BE2C (cell line): ENCODE measurements at places on chromosomes 4 and X.

DNA sequence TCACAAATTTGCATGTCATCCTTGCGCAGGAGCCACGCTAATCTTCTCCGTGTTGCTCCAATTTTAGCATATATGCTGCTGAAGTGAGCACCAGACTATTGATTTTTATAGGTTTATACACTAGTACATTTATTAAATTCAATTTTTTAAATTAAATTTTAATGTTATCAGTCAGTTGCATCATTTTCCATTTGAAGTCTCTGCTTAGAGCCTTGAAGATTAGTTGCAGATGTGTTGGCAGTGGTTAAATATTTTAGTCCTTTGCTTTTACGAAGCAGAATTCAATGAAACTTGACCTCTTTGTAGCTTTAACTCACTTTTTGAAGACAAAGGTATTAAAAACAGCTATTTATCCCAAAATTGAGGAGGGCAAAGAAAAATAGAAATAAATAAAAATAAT, 16.5 kb downstream of the TRAPPC11 start:
- no peak for DNase-seq

GRCh38 chrX:119230850-119231249, 5.2 kb upstream of the PGRMC1 start:
- no peak for DNase-seq

DNA sequence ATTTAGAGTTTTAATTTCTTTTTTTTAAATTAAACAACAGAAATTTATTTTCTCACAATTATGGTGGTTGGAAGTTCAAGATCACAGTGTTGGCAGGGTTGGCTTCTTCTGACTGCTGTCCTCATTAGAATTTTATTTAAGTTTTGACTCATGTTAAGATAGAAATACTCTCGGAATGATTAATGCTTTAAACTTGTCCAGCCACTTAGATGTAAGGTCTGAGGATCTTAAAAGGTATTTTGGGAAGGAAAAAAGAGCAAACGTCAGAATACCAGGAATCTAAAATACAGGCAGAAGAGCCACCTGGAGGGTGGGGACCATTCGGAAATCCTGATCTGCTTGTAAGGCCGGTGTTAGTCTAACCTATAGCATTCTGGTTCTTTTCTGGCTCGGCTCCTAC, 423.0 kb upstream of the MAGEB2 start:
- no peak for DNase-seq

- DNase-seq, result no peak
Observed at GRCh38 chrX:2401590-2402360, 99.0 kb downstream of the DHRSX start.

DNA sequence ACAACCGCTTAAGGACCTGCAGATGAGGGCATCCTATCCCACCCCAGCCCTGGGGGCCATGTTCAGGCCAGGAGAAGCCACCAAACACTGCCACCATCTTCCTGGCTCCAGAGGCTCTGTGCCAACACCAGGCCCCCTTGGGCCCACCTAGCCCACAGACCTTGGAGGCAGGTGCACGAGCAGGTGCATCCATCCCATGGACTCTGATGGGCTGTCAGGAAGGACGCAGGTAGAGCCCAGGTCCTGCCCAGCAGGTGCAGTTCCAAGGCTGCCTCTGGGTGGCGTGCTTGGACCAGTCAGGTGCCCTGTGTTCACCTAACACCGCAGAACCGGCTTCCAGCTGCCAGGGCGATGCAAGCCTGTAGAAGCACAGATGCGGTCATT, 22.8 kb upstream of the PDE6B start:
- DNase-seq, result peak; percentile 62

DNA sequence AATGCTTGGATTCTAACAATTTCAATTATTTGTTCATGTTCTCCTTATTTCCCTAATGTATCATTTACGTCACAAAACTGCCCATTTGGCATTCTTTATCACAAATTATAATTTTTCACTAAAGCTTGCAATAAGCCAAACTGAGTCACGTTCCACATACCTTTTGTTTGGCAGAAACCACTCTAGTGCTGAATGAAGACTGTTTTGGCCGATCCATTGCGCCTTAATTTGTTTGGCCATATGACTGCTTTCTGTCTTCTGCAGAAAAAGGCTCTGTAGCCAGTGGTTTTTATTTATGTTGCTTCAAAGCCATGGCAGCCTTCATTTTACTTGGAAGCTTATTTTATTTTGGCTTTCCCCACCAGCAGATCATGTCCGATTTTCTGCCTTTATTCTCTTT, 184.4 kb upstream of the HAND2 start:
- no peak for DNase-seq

DNA sequence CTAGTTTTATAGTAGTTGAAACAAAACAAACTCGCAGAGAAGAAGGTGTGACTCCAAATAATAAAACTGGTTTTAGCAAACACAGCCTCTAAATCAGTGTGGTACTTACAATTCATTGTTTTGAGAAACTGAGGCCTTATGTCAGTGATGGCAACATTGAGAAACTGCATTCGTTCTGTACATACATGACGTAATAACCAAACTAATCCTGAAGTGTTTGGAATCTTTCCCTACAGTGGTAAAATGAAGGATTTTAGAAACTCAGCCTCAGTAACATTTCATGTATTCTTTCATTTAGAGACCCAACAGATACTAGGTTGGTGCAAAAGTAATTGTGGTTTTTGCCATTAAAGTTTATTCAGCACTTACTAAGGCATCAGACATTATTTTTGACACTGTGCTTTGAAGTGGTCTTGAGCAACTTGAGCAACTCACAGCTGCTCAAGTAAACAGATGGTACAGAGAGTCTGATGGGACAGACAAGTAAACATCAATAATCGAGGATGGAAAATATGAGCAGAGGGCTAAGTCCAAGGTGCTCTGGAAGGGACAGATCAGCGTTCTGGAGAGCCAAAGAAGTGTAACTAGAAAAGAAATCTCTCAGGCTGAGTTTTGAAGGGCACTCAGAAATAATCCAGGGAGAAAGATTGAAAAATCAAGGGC, 390.8 kb upstream of the BOD1L1 start:
- no peak for DNase-seq

GRCh38 chr4:105426187-105426897, 47.5 kb downstream of the PPA2 start:
- no peak for DNase-seq

- DNase-seq, result no peak
Observed at GRCh38 chr4:124409044-124409443, 303.5 kb downstream of the ANKRD50 start.

DNA sequence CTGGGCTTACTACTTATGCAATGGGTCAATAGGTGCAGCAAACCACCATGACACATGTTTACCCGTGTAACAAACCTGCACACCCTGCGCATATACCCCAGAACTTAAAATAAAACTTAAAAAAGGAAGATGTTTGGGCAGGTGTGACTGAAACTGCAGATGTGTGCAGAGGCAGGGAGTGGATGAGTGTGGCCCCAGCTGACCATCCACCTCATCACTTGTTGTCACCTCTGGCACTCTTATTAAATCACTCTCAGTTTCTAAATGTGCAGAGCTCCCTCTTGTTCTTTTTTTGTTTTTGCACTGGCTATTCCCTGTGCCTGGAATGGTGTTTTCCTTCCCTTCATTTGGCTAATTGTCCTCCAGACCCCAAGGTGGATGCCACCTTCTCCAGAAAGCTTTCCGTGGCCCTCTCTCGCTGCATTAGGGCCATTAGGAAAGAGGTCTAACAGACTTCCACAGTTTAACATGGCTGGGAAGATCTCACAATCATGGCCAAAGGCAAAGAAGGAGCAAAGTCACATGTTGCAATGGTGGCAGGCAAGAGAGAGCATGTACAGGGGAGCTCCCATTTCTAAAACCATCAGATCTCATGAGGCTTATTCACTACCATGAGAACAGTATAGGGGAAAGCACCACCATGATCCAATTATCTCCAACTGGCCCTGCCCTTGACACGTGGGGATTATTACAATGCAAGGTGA, 58.5 kb downstream of the SLC2A9 start:
- DNase-seq, result no peak

DNA sequence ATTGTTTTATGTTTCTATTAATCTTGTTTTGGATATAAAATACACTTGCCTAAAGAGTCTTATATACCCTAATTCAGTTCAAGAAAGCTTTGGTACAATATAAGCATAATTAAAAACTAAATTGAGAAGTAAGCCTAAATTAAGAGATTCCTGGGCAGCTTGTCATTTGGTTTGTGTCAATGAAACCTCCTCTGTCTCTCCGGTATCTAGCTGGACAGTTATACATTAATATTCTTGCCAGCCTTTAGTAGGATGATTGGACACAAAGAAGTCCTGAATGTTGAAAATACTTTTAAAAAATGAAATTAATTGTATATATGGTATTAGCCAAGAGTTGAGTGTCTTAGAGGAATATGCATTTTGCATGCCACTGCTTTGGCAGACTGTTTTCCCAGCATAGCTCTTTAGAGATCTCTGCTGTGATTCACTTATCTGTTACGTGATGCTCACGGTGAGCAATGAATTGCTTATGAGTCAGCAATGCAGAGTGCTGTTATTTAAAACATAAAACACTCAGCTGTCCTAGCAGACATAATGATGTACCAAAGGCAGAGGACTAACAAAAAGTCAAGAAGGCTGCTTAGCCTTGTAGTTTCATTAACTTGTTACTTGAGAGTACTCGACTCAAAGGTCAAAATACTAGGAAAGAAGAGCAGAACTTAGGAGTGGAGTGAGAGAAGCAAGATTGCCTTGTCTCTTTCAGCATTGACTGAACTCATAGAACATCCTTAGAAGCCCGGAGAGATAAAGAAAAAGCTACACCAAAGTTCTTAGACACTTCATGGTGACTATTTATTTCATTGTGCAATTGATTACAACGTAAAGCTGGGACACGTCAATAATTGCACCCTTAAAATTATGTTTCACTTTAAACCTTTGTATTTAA, 1296.1 kb upstream of the PCDH7 start:
- no peak for DNase-seq

GRCh38 chr4:654871-655463, 19.1 kb downstream of the ATP5ME start:
- DNase-seq, result no peak

GRCh38 chr4:127416115-127416514, 216.6 kb upstream of the INTU start:
- no peak for DNase-seq

GRCh38 chr4:7585768-7586167, 151.0 kb upstream of the PSAPL1 start:
- DNase-seq, result no peak

DNA sequence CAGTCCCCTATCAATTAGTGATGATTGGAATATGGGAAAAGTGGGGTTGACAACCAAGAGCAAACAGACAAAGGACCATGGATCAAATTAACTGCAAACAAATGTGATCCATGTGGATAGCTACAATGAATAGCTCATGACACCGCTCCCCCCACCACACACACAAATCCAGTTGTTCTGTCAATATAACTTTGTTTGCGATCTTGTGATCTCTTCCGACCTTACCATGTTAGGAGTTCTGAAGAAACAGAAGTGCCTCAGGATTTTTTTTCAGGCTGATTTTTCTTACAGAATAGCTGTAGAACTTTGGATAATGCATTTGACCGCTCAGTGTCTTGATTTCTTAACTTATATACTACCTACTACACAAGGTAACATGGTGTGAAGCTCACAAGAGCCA, 116.6 kb downstream of the SH2D1A start:
- DNase-seq, result no peak

- no peak for DNase-seq
Observed at GRCh38 chr4:142566777-142567176, 279.3 kb downstream of the INPP4B start.

GRCh38 chrX:7828594-7828993, 14.4 kb upstream of the VCX start:
- no peak for DNase-seq

DNA sequence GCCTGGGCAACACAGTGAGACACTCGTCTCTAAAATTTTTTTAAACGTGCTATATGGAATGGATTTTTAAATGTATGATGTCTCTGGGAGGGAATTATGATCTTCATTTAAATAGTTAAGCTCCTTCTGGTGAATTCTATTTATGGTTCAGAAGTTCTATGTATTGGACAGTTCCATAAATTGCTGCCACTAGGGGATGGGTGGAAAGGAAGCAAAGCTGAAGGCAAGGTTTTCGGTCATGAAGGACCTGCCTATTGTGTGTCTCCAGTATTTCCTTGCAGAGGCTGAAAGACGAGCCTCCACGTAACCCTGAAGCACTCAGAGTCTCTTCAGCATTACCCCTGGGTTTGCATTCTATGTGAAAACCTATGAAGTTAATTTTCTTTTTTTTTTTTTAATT, 451.5 kb upstream of the FAT1 start:
- DNase-seq, result no peak

- DNase-seq, result peak; percentile 45
Observed at GRCh38 chr4:67087897-67088296, 457.4 kb downstream of the CENPC start.

- no peak for DNase-seq
Observed at GRCh38 chrX:147403040-147403439, 508.7 kb upstream of the FMR1 start.

GRCh38 chr4:26896636-26897035, 36.0 kb downstream of the STIM2 start:
- no peak for DNase-seq

GRCh38 chr4:131370846-131371245, 1778.2 kb upstream of the PCDH10 start:
- peak; percentile 45 for DNase-seq

DNA sequence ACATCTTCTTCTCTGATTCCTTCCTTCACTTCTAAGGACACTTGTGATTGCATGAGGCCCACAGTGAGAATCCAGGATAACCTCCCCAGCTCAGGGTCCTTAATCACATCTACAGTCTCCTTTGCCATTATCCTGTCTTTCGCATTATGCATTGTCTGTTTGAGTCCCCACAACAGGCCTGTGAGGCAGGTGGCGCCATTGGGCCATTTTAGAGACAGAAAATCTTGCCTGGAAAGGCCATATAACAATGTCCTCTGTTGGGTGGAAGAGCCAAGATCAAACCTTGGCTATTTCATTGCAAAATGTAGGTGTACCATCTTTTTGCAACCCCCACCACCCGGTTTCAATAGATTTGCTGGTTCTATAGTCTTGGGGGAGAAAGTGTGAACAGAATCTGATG, 11.8 kb upstream of the DCUN1D4 start:
- peak; percentile 79 for DNase-seq

GRCh38 chr4:78772526-78773091, 3.5 kb upstream of the BMP2K start:
- DNase-seq, result no peak

DNA sequence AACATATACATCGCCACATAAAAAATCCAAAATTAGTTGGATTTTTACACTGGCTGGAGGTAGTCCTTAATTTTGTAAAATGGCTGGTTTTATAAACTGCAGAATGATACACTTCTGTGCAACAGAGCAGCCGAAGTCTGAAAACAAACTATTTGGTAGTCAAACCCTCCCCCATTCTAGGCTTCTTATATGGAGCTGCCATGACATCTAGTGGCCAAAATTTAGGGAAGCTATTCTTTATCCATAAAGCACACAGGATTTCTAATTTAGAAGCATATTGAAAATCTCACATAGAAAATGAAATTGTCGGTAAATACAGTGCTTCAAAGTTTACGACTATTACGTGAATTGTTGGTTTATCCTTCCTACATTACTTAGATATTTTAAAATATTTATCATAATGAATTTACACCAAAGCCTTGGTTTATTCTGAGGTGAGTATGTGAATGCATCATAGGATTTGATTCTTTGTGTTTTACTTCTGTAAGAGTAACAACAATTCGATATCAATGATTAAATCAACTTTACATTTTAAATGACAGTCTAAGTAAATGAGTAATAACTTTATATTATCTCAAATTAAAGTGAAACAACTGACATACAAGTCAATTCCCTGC, 113.4 kb upstream of the FAM241A start:
- DNase-seq, result peak; percentile 17
